NCI-H1092 (cell line): ENCODE measurements at places on chromosomes 6 and 20.
A peak's percentile ranks its signal among the peaks of the same experiment; 100 is the strongest.

DNA sequence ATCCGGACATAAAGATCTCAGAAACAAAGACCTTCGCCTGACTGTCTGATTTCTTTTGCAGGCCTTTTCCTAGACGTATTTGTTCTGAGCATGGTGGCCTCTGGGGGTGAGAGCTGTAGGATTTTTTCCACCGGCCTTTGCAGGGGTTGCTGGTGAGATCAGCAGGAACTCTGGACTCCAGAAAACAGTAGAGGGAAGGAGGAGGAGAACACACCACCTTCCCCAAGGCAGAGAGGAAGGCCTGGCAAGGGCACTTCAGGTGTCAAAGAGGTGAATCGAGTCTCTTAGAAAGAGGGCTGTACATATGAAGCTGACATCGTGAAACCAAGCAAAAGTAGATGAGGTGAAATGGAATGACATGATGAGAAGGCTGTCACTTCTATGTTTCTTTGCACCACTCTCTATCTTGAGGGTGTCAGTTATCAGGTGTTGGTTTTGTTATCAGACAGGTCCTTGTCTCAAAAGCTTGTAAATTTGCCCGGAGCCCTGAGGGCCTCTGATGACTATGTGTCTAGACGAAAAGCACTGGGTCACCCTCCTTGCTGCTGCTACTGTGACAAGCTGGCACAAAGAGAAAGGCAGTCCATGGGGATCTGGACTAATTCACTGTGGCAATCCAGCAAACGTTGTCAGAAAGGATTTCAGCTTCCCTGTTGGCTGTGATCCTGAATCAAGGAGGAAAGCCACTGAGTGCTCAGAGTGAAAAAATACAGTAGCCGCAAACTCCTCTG is 91.3 kb upstream of the MAP3K7 start:
- no peak for DNase-seq

DNA sequence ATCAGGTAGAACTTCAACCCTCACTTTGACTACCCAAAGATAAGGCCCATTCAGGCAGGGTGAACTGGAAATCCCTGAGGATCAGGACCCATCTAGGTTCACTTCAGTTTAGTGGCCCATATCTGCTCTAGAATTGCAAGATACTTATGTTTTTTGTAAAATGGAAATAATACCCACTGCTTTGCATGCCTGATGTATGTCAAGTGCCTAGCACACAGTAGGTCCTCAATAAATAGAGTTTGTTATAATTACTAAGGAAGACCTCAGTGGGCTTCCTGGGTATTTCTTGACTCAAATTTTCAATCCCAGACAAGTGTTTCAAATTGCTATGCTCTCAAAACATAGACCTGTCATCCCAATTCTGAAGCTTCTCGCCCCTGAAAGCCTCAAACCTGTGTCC is 32.5 kb downstream of the PIGU start:
- no peak for DNase-seq

DNA sequence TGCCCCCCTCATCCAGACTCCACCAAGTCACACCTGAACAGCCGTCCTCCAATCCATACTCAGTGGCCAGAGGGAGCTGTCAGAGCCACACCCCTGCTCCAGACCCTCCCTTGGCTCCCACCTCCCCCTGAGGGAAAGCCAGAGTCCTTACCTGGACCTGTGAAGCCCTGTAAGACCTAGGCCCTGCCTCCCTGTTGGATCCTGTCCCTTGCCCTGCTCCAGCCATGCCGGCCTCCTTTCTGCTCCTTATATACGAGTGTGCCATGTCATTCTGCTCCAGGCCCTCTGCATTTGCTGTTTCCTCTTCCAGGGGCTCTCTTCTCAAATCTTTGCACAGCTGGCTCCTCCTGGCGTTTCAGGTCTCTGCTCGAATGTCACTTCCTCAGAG is 100.3 kb upstream of the MYL9 start:
- DNase-seq, result no peak

- DNase-seq, result no peak
Observed at GRCh38 chr6:34243131-34243771, 5.6 kb downstream of the SMIM29 start.

- no peak for DNase-seq
Observed at GRCh38 chr6:98836025-98836961, 1.9 kb downstream of the POU3F2 start.

GRCh38 chr6:13194852-13195251 is 133.5 kb downstream of the TBC1D7 start:
- DNase-seq, result no peak

GRCh38 chr6:136753624-136754023 is 38.7 kb downstream of the MAP3K5 start:
- DNase-seq, result no peak

GRCh38 chr6:39952167-39952566 is 17.9 kb upstream of the MOCS1 start:
- DNase-seq, result no peak

DNA sequence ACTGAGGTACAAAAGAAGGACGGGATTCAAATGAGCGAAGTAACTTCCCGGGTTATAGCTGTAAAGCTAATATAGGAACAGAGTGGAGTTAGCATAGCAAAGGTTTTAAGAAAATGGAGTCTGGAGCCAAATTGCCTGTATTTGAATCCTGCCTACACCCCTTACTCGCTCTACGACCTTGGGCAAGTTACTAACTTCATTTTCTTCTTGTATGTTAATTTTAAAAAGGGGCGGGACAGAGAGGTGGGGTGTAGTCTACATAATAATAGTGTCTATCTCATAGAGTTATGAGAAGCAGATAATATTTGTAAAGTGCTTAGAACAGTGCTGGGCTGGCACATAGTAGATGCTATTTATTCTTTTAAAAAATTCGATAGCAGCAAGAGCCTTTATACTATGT is 705 bp downstream of the ZSCAN23 start:
- no peak for DNase-seq

GRCh38 chr20:31637660-31638059 is at the start of gene COX4I2:
Gene COX4I2, plus strand, starts transcription at chr20:31637912. Its CDS starts 1,106 bp downstream, at chr20:31639018.
- no peak for DNase-seq

GRCh38 chr20:52483382-52483781 is 291.8 kb upstream of the ZFP64 start:
- DNase-seq, result no peak

DNA sequence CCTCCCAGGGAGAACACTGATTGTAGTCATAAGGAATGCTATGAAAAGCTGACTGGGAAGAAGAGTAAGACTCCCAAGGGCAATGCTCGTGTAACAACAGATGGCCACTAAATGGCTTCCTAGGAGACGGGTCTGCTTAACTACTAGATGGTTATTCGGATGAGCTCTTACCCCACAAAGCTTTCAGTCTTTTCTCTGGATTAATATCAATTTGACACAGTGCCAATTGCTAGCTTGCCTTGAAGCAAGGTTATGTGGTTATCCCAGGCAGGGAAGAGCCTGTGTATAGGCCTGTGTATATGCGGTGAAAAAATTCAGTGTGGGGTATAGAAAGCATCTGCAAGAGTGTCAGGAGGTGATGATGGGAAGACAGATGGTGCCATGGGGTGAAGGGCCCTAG is 86.4 kb upstream of the NOX3 start:
- DNase-seq, result peak; percentile 9

DNA sequence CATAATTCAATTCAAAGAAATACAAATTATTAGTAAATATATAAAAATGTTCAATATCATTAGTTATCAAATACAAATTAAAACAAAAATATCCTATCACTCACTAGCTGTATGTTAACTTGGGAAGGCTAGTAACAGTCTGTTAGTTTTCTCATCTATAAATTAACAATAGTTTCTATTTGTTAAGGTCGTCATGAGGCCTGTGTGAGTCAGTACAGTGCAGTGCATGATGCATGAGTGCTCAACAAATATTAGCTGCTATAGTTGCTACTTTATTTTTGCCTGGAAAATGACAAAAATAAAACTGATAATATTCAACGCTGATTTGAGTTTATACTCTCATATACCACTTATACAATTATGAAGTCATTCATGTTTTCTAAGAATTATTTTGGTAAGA is 401.6 kb upstream of the RUNX2 start:
- no peak for DNase-seq

GRCh38 chr20:4344670-4345069 is 329.3 kb upstream of the RNF24 start:
- DNase-seq, result no peak

GRCh38 chr6:128932061-128932460 is 49.1 kb downstream of the LAMA2 start:
- no peak for DNase-seq

DNA sequence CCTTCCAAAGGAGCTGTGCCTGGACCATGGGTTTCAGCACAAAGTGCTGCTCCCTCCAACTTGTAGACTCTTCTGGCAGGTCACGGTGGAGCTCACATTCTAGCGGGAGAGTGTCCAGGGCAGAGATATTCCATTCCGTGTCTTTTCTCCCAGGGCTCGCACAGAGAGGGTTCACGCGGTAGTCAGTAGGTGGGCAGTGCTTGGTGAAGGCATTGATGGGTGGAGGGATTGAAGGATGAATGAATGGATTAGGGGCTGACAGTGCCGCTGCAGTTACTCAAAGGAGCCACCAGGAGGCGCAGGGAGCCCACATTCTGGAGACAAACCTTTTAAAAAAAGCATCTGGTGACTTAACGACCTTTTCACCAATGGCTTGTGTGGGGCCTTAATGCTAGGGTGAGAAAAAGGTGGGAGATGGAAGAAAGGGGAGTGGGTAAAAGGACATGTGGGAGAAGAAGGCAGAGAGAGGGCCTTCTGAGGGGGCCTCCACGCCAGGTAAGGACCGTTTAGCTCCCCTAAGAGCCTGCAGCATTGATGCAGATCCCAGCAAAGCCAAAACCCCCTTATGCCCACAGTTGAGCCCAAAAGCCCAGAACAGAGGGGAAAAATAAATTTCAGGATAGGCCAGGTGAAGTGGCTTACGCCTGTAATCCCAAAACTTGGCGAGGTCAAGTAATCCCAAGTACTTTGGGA is 17.5 kb upstream of the FAM110A start:
- DNase-seq, result peak; percentile 46

DNA sequence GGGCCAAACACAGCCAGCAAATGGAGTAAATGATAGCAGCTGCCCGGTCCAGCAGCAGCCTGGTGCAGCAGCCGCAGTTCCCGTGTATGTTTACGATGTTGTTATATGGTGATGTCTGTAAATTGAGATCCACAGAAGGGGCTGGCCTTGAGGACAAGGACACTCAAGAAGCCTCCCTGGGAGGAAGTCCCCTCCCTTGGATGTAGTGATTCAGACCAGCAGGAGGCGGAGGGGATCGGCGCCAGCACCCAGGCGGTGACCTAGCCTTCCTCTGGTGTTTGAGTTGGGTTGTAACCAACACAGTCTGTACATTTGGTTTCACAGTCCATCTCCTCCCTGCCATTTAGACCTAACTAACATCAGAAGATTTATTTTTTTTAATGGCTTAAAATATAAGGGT is 187.8 kb downstream of the SYNDIG1 start:
- DNase-seq, result peak; percentile 7

- no peak for DNase-seq
Observed at GRCh38 chr20:46325789-46326188, 17.5 kb upstream of the CDH22 start.
